ENCODE measurements at places on chromosomes 2 and 18.

DNA sequence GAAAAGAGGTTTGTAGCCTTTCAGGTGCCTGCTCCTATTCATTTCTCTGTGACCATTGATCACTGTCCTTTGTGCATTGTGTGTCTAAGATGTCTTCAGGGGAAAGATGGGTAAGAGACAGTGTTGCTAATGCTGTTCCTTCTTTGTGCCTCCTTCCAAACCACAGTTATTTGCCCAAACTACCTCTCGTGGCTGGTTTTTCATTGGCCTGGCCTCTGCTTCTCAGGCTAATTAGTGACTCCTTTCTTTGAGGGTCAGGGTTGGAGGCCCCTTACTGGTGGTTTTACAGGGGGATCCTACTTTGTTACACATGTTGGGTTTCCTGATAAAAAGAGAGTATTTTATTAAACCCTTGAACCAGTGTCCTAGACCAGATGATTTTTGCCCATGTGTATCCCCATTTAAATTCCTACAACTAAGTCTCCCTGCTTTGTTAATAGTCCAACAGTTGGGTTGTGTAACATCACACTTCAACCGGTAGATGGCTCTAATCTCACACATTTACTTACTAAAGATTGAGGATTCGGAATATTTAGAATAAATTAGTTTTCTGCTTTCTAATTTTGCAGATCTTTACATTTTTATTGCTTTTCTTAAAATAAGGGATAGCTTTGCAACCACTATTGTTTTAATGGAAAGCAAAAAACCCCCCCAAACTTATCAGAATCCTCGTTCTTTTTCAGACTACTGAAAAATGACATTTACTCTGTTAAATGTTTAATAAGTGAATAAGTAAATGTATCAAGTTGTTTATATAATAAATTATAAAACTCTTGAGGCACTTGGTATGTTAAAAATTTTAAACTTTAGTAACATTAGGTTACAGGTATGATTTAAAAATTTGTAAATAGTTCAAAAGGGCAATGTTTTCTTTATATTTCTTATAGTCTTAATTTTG lies 2.4 kb downstream of the MARS2 start:
- no peak for DNase-seq

- no peak for DNase-seq
Observed at GRCh38 chr2:134217924-134218323, 35.9 kb upstream of the MGAT5 start.

- DNase-seq = no peak
Observed at GRCh38 chr2:186126181-186126580, 359.9 kb upstream of the ZC3H15 start.

DNA sequence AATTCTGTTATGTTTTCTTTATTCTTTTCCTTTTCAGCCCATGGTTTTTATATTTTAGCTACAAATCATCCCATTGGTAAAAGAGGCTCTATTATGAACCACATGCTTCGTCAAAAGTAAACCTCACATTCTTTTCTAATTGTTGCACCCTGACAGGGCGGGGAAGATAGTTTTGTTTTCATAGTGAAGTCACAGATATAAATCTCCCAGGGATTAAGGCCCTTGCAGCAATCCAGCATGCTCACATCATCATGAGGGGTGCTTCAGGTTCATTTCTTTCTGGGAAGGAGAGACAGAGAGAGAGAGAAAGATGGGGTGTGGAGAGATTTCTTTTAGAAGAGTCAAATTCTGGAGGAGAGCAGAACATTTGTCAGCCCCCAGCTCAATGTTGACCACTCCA lies 124.5 kb upstream of the CDC42EP3 start:
- DNase-seq = no peak

DNA sequence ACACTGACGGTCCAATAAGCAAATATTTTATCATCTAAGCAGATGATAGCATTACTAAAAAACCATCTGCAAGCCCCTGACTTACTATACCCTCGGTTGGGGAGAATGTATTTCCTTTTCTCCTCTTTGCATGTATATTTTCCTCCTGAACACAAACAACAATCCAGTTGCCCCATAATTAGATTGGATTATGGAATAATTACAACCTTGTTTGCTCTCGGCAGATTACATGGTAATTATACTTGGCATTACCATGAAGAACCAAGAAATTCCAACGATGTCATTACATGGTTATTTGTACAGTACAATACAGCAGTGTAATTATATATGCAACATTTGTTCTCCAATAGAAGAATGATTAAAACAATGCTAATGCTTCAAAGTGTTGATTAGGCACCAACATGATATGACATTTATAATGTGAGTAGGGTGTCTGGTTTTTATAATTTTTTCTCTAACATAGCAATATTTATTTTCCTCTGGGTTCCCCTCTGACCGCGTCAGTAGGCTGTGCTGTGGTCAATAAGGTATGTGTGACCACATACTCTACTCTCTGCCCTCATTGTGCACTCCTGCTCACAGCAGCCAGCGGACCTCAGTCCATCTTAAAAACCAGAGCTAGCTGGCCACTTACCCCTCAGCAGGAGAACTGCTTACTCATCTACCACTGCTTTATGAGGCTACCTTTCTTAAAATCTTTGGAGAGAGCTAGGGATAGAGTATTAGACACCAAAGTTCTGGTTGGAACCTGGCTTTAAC lies 176.1 kb downstream of the INSIG2 start:
- DNase-seq = no peak

DNA sequence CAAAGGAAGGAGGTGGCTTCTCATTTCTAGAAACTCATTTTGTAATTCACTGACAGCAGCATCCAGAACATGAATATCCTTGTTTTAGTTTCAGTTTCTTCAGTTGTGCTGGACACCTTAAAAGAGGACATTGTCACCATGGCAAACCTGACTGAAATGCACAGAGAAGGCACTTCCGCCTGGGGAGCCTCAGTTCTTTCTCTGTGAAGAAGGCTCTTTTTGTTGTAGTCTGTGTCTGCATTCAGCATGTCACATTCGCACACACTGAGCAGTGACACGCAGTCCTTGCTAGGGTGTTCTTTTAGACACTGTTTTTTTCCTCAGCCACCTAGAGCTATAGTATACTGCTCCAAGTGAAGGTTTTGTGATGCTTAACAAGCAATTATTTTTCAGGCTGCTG lies 9.5 kb upstream of the RPRM start:
- DNase-seq = no peak

DNA sequence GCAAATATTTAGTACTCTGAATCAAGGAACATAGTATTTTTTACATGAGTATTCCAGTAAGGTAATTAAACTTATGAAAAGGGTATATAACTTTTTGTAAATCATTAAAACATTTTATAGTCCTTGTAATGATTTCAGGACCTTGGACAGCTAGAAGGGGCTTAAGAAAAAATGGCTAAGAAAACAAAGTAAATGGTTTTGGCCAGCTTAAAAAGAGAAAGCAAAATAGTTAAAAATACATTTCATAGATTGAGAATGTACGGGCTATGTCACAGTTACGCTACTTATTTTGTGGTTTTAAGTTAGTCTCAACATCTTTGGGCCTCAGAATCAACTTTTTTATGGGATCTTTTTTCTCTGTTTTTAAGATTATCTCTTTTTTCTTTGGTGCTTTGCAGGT lies 26.7 kb downstream of the POLI start:
- no peak for DNase-seq

GRCh38 chr2:195300631-195301030 lies 356.4 kb upstream of the SLC39A10 start:
- no peak for DNase-seq

- no peak for DNase-seq
Observed at GRCh38 chr2:189577121-189577520, 3.5 kb downstream of the SLC40A1 start.

GRCh38 chr18:3248062-3248657 lies 559 bp downstream of the MYL12A start:
- DNase-seq = no peak

- no peak for DNase-seq
Observed at GRCh38 chr2:149141046-149141445, 102.5 kb downstream of the LYPD6B start.

DNA sequence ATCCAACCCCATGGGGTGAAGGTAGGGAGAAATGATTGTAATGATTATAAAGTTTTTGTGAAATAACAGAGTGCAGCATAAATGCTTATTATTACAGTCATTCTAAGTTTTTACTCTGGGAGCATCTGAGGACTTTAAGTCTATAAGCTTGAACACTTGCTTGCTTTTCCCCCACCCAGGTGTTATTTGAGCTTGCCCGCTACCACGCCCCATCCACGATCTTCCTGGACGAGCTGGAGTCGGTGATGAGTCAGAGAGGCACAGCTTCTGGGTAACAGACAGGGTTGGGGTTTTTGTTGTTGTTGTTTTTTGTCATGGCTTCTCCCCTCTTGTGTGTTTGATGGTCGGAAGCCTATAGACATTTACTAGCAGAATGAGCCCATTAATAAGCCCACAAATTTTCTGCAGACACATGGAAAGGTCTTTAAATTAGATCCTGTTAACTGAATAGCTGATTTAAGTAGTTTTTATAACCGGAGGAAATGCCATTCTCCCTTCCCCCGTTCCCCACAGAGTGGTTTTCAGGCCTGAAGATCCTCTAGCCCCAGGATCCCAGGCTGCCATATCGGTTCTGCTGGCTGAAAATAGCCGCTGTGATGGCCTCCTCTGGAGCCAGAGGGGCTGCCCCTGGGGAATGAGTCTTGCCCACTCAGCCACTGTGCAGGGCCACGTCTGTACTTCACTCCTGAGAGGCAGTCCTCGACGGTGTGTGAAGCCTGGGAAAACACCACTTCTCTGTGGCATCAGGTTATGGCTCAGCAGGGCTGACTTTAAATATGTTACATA lies 39.9 kb upstream of the ELOA2 start:
- DNase-seq = no peak

DNA sequence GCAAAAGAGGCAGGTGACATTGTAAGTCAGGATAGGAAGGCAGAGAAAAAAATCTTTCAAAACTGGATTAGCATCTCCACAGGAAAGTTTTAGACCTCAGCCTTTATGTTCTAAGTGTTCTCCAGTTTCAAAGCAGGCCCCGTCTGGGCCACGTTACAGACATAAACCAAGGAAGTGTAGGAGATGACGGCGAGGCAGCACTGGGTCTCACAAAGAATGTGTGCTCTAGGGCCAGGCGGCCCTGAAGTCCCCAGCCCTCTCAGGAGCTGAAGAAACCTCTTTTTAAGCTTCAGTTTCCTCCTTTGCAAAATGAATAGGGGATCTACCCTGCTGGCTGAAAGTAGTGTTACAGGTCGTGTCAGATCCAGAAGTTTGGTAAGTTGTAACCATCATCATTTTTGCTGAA lies 81.7 kb downstream of the SPRED2 start:
- no peak for DNase-seq

DNA sequence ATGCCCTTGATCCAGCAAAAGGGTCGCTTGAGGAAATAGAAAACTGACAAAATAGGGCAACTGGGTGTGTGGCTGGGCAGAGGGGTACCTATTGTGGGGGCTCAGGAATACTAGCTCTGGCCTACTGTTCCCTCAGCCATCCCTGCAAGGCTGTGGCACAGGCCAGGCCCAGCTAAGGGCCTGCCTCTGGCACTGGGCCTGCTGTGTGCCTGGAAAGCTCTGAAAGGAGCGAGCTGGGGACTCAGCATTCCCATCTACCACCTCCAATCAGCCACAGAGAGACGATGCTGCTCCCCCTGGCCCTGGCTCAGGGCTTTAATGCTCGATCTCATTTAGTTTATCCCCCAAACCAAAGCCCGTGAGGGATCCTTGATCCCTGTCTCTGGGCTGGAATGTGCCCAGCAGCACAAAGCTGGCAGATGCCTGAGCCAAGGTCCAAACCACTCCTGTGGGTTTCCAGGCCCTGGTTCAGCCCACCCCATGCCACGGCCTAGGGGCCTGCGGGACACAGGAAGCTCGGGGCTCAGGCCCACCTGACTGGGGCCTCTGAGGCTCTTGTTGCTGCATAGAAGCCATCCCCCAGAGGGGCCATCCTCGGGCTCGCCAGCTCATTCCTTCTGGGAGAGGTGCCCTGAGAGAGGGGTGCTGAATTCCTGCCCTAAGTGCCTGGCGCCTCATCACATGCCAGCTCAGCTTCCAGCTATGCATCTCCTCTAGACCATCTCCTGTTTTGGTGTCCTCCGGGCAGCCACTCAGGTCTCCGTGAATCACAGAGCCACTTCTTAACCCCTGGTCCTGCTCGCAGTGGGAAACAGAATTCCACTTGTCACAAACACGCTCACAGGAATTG lies 43.0 kb upstream of the KCNF1 start:
- DNase-seq = no peak

DNA sequence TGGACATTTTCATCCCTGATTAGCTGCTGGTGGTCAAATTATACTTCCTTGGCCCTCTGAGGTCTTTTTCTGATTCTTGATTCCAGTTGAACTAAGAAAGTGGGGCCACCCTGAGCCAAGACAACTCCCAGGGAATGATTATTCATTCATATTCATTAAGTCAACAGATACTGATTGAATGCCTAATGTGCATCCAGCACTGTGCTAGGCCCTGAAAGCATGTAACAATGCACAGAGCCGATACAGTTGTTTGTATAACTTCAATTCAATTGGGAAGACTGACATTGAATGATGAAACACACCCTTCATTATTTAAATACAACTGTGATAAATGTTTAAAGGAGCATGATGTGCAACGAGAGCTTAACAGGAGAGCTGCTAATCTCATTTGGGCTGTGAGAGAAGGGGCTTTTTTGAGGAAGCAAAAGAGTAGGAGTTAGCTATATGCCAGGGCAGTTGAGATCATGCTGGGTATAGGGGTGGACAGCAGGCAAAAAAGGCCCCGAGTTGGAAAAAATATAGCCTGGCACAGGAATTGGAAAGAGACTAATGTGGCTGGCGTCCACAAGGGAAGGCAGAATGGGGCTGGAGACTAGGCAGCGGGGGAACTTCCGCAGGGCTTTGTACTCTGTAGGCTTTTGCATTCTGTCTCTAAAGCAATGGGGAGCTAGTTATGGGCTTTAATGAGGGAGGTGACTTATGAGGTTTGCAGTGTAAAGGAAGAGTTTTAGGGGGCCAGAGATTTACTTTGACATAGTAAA lies 57.2 kb upstream of the ACVR1 start:
- DNase-seq = no peak

GRCh38 chr18:9951022-9951859 lies 37.4 kb downstream of the VAPA start:
- DNase-seq = no peak

DNA sequence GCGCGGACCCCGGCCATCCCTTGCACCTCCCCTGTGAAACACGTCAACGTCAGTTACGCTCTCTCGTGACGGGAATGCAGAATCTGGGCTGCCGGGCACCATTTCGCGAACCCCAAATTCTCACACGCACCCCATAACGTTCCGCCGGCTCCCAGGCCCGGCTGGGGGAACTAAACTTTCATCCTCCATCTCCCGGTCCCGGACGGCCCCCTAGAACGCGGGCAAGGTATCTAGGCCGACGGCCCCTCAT lies 544 bp downstream of the DNAJC27 start:
- DNase-seq = no peak

- no peak for DNase-seq
Observed at GRCh38 chr2:215952860-215953637, 60.3 kb downstream of the MREG start.

DNA sequence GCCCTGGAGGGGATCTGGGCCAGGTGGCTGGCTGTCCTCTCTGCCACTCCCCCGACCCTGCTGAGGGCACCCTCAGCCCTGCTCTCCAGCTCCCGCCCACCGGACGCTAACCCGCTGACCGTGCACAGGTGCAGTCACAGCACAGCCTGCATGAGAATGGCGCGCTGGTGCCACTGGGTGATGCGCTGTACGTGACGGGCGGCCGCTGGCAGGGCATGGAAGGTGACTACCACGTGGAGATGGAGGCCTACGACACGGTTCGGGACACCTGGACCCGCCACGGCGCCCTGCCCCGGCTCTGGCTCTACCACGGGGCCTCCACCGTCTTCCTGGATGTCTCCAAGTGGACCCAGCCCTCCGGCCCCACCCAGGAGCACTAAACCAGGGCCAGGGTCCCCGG lies 8.1 kb upstream of the ERFE start:
- DNase-seq = no peak

GRCh38 chr2:219944866-219945265 lies 317.4 kb downstream of the SLC4A3 start:
- DNase-seq = no peak

All from osteocyte (in vitro differentiated cells).